ENCODE measurements at places on chromosomes 7 and 10.

DNA sequence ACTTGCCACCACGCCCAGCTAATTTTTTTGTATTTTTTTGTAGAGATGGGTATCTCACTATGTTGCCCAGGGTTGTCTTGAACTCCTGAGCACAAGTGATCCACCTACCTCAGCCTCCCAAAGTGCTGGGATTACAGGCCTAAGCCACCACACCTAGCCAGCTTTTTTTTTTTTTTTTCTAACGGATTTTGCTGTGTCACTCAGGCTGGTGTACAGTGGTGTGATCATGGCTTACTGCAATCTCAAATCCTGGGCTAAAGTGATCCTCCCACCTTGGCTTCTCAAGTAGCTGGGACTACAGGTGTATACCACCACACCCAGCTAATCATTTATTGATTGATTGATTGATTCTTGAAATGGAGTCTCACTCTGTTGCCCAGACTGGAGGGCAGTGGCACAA lies 106.0 kb upstream of the TRIM24 start:
- DNase-seq: no peak

DNA sequence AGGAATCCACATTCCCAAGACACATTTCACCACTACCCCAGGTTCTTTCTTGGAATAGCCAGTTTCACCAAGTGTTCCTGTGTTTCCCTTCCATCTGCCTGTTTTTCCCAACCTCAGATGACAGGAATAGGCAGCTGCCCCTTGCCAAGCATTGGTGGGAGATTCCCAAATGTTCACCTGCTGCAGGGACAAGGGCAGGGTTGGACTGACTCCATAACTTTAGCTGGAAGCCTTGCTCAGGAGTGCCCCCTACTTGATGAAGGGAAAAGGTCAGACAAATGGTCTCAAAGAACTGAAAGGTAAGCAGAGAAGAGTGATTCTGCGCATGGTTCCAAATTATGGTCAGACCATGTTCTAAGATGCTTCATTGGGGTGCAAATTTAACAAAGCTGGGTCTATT lies 45.1 kb upstream of the LYZL1 start:
- no peak for DNase-seq

DNA sequence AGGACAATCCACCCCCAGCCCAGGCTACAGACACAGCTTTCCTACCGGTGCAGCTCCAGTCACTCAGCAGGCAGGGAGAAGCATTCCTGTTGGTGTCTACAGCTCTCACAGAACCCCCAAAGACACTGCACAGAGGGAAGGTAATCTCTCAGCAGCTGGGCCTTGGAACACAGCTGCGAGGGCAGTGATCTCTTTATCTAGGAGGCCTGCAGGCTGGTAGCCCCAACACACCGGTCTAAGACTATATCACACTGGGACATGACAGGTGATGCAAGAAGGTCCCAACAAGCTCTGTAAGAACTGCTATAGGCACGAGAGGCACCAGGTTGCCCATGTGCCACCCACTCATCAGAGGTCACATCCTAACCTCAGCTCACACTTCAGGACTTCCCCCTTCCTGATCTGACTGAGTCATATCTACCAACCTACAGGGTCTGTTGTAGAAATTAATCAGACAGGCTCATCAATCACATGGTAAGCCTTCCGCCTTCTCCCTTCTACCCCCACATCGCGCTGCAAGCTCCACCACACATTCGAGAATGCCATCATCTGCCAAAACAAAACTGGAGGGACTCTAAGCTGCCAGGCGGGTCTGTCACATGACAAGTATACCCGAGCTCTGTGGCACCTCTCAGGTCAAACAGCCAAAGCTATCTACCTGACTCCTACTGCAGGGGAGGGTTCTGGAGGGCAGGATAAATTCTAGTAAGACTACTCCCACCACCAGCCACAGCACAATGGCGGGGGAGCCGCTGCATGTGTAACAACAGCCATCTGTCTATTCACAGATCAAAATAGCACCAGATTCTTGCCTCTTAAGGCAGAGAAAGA lies 26.1 kb downstream of the FAM53B start:
- peak; percentile 80 for DNase-seq

GRCh38 chr10:51462076-51462779 lies 237.2 kb downstream of the CSTF2T start:
- DNase-seq: no peak

DNA sequence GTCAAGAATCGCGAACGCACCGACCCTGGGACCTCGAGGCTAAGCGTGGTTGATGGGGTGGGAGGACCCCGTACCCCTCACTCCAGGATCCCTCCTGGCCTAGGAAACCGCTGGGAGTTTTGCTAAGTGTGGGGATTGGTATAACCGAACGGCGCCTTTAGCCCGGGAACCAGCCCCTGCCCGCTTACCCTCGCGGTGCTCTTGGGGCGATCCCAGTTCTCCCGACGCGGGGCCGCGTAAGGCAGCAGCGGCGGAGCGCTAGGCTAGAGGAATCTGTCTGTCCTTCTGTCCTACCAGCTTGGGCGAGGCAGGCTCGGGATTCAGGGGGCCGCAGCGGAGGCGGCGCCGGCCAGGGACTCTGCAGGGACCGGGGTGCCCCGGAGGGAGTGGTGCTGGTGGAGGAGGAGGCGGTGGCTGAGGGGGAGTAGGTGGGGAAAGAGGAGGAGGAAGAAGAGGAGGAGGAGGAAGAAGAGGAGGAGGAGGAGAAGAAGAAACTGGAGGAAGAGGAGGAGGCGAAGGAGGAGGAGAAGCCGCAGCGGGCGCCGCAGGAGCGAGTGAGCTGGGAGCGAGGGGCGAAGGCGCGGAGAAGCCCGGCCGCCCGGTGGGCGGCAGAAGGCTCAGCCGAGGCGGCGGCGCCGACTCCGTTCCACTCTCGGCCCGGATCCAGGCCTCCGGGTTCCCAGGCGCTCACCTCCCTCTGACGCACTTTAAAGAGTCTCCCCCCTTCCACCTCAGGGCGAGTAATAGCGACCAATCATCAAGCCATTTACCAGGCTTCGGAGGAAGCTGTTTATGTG lies 439 bp upstream of the EMX2 start:
- DNase-seq: no peak
